ENCODE measurements at places on chromosomes 2 and 18.

GRCh38 chr2:134982603-134983002 is 64.0 kb downstream of the CCNT2 start:
- DNase-seq = no peak

- DNase-seq = no peak
Observed at GRCh38 chr2:152134488-152135280, 35.8 kb upstream of the CACNB4 start.

DNA sequence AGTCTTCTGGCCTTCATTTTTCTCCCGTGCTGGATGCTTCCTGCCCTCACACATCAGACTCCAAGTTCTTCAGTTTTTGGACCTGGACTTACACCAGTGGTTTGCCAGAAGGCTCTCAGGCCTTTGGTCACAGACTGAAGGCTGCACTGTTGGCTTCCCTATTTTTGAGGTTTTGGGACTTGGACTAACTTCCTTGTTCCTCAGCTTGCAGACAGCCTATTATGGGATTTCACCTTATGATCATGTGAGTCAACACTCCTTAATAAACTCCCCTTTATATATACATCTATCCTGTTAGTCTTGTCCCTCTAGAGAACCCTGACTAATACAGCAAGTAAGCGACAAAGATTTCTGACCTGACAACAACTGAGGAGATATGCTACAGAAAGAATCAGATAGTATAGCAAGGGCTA is 7.2 kb downstream of the CDC42EP3 start:
- no peak for DNase-seq

DNA sequence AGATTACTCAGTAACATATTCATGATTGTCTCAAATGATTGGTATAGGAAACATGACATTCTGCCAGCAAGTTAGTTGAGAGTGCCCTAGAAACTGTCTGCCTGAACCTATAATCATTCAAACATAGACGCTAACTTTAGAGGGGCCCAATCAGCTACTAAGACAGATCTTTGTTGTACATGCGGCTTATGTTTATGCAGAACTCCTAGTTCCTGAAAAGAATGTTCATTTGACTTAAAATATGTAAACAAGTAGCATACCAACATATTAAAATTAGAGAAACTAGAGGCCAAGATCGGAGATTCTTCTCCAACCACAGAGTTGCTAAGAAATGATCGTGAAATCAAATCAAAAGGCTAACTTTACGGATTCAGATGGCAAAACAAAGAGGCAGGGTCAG is 4.2 kb upstream of the METAP1D start:
- no peak for DNase-seq

- no peak for DNase-seq
Observed at GRCh38 chr2:233075966-233076339, 15.8 kb downstream of the INPP5D start.

- no peak for DNase-seq
Observed at GRCh38 chr2:47687856-47688255, 95.1 kb upstream of the MSH6 start.

DNA sequence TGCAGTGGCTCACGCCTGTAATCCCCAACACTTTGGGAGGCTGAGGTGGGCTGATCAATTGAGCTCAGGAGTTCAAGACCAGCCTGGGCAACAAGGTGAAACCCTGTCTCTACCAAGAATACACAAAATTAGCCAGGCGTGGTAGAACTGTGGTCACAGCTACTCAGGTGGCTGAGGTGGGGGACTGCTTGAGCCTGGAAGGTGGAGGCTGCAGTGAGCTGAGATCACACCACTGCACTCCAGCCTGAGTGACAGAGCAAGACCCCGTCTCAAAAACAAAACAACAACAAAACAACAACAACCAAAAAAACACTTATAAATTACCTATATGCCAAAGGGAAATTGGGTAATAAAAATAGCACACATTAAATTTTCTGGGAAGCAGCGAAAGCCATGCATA is 141.6 kb downstream of the HDAC4 start:
- DNase-seq = no peak
